ENCODE measurements at places on chromosomes 5 and 9.

DNA sequence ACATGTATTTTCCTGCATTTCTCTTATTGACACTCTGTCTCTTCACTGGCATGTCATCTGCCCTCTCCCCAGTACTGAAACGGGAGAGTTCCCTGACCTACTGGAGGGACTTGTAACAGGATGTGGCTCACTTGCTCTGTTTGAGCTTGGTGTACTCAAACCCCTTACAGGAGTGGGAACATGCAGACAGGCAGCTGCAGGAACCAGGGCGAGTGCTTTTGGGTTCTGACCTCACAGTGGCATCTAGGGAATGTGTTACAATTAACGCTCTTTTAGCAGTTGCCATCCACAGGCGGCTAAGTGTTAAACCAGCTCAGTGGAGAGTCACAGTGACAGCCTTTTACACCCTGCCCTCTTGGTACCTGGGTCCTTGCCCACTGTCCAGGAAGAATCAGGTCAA, 300.3 kb upstream of the GRAMD2B start:
- DNase-seq: no peak

GRCh38 chr5:140041099-140041491, 2.0 kb downstream of the NRG2 start:
- DNase-seq: no peak

DNA sequence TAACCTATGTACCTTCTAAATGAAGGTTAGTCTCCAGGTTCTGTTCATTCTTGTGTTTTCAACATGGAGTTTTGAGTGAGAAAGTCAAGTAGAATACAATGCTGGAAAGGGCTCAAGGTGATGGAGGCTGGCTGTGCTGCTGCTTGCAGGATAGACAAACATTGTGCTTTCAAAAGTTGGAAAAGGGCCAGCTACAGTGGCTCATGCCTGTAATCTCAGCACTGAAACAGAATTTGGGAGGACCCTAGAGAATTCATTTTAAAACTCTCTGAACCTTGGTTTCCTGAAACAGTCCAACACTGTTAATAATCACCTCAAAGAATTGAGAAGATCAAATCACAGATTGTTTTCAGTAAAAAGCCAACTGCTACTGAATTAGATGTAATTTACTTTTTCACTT, 15.4 kb upstream of the IARS1 start:
- no peak for DNase-seq

DNA sequence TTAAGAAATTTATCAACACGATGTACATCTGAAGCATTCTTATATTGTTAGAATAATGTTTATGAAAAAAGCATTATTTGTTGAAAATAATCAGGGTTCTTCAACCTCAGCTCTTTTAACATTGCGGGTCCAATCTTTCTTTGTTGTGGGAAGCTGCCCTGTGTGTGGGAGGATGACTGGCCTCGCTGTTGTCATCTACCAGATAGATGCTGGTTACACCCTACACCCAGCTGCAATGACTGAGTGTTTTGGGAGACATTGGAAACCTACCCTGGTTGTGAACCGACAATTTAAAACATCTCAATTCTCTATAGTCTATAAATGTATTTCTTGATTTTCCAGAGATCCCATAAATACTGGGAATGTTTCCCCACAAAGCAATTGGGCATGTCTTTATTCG, 794.2 kb upstream of the CDH10 start:
- no peak for DNase-seq

- no peak for DNase-seq
Observed at GRCh38 chr9:91991721-91992341, 41.8 kb upstream of the ROR2 start.

DNA sequence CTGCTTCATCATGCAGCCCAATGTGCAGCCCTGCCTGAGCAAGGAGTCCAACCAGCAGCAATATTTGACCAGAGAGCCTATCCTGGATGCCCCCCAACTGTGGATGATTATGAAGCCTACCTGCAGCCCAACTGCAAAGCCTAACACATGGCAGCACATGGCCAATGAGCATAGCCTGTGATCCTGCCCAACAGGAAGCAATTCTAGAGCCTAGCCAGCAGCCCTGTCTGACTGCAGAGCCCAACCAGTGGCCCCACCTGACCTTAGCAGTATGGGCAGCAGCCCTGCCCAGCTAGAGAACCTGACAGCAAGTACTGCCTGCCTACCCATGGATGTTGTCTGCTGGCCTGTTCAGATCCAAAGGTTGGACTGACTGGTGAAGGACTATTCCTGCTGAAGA, 97.3 kb upstream of the SH3GL2 start:
- DNase-seq: no peak

DNA sequence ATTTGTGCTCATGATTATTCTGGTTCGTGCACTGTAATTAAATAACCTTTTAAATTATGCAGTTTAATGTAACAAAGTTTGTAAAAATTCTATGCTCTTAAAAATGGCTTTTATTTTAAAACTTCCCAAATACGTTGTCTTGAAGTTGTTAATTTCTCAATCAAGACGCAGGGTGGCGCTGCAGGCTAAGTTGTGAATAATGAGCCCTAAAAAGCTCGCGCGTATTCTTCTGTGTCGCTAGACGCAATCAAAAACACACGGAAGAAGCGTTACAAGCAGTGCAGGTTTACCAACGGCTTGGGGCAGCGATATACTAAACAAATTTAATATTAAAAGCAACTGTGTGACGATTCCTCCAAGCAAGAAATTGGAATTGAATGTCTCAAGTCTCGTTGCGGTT, at the start of gene PCDHB4:
TSS of gene PCDHB4 (plus strand) at position 256 of the 400 bp plus-strand sequence. CDS start 181 bp downstream, outside the sequence.
- no peak for DNase-seq

DNA sequence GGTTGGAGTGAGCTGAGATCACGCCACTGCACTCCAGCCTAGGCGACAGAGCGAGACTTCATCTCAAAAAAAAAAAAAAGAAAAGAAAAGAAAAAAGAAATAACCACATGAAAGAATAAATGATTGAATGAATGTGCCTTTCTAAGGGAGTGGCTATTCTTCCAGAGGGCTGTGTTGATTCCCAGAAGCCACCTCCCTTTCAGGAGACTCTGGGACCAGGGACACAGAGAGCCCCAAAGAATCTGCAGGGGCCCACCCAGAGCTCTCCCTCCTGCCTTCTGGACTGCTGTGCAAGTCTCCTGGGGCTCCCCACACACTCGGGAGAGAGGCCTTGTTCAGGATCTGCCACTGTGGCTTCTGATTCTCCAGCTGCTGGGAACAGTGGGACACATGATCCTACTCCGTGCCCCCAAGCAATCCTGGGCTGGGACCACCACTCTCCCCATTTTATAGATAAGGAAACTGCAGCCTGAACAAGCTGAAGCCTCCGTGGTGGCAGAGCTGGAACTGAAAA, 23.6 kb downstream of the CAMK2A start:
- no peak for DNase-seq

- DNase-seq: no peak
Observed at GRCh38 chr9:18493451-18493993, 19.6 kb downstream of the ADAMTSL1 start.

- no peak for DNase-seq
Observed at GRCh38 chr5:150779397-150780186, 1.0 kb downstream of the SMIM3 start.

GRCh38 chr9:105921057-105921726, 226.9 kb downstream of the TMEM38B start:
- no peak for DNase-seq

GRCh38 chr9:135857843-135858242, 49.5 kb downstream of the CAMSAP1 start:
- DNase-seq: no peak

DNA sequence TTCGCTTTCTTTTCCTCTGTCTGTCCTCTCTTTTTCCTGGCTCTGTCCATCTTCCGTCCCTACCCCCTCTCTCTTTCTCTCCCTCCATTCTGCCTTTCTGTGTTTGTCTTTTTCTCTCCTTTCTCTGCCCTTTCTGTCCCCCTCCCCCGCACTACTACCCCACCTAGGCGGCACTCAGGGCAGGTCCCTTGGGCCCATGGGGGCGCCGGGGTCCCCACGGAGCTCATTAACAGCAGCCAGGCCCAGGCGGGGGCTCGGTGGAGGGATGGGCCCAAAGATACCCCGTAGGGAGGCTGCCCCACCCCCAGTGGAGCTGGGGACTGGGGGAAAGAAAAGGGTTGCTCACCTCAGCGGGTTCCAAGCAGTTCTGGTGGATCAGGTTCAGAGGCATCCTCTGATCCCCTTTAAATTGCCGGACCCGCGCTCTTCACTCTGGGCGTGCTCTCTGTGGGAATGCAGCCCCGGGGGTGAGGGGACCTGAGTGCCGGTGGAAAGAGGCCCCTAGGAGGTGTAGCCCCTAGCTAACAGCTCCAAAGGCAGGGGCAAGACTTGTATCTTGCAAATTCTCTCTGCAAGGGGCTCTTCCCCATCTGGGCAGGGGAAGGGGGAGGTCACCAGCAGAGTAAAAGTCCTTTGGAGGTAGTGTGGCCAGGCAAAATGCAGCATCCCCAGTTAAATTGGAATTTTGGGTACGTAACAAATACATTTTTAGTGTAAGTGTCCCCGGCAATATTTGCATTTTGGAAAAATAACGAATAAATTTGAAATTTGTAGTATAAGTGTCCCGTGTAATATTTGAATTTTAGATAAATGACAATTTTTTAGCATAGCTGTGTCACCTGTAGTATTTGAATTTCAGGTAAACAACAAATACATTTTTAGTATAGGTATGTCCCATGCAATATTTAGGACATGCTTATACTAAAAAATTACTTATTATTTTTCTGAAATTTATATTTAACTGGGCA, 7.4 kb downstream of the LHX2 start:
- no peak for DNase-seq

DNA sequence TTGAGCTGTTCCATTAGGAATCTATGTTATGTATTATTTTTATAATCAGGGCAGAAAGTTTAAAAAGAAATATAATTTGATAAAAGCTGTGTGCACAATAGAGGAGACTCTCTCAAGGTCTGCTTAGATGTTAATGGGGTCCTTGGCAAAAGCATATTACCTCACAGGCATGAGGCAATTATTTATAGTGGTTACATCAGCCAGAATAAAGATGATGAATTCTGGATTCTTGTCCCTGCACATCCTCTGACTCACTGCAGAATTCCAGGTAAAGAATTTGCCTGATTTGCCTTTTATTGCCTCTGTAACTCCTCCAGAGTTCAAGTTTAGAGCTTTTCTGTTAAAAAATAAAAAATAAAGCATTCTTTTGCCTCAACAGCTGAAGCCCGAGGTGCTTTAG, 253.6 kb downstream of the MAST4 start:
- no peak for DNase-seq

- DNase-seq: no peak
Observed at GRCh38 chr9:29830821-29831220, 2257.5 kb upstream of the C9orf72 start.

DNA sequence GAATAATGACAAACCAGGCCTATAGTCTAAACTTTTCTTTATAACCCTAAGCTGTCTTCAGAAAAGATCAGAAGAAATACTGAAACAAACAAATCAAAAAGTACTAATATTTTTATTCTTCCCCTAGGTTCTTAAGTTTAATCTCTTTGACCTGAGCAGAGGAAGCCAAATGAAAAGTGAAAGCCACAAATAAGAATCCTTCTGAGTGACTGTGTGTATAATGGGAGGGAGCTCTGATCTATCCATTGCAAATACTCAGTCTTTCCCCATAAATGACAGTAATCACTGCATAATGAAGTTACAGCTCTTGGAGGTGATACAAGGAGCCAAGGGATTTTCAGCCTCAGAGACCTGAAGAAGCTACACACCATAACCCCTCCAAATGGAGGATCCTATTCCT, 126.9 kb upstream of the ATP10B start:
- no peak for DNase-seq

GRCh38 chr9:81122749-81123148, 566.6 kb downstream of the TLE1 start:
- no peak for DNase-seq

DNA sequence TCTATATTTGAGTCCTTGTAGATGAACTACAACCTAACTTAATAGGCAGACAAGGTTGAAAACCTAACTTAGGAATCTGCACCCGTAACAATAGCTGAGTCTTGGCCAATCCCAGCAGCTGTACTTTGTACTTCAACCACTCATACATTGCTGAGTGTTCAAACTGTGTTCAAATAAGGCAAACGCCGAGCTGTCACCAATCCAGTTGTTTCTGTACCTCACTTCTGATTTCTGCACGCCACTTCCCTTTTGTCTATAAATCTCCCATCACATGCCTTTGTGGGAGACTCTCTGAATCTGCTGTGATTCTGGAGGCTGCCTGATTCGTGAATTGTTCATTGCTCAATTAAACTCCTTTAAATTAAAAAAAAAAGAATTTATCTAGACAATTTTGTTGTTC, 167.8 kb upstream of the TUT7 start:
- no peak for DNase-seq

DNA sequence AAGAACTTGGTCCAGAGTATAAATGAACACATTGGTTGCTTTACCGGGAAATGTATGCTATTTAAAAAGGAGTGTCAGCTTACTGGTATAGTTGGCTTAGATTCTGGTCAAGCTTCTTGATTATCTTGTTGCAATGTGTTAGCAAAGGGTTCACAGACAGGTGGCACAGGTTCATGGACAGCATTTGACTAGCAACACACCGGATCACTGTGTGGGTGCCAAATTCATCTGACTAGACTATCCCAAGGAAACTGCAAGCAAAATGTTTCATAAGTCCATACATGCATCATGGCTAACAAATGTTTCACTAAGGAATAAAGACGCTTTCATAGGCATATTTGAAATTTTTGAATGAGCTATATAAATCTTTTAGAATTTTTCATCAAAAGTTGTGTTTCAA, 274.1 kb downstream of the PLK2 start:
- no peak for DNase-seq

DNA sequence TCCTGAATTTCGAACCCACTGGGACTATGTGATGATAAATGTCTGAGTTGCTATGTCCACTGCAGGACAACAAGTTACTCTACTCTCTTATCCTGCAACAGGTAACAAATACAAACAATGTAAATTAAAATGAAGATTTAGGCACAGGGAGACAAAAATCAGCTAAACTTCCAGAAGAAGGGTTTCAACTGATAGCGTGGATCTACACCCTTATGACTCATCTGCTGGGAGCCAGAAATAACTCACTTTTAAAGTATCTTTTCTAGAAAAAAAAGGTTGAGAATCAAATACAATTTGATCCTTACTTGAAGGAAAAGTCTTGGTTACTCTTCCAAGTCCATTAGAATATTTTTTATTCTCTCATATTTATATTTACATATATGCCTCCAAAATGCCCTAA, 21.4 kb downstream of the PJA2 start:
- no peak for DNase-seq

DNA sequence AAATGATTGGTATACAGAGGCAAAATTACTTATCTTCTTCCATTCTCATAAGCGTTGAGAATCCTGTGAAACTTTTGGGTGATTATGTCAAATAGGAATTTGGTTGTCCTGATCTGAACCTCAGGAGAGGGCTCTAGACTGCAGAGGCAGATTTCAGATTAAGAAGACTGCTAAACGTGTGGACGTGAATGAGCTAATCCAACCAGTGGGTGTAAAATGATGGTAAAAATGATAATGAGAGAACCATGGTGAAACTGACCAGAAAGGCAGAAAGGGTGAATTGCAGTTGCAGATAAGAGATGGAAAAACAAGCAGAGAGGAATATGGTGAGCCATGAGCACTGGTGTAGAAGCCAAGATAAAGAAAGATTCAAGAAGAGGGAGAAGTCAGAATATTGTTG, 1200.2 kb upstream of the CDH6 start:
- DNase-seq: no peak

Measured in NCI-H1436 treated with DMSO at 0.1 percent for 48 hours (cell line).